GM12864 (cell line): ENCODE measurements at places on chromosomes 5 and 9.

- no peak for DNase-seq
Measured at GRCh38 chr9:126307322-126308061, 19.1 kb upstream of the MVB12B start.

DNA sequence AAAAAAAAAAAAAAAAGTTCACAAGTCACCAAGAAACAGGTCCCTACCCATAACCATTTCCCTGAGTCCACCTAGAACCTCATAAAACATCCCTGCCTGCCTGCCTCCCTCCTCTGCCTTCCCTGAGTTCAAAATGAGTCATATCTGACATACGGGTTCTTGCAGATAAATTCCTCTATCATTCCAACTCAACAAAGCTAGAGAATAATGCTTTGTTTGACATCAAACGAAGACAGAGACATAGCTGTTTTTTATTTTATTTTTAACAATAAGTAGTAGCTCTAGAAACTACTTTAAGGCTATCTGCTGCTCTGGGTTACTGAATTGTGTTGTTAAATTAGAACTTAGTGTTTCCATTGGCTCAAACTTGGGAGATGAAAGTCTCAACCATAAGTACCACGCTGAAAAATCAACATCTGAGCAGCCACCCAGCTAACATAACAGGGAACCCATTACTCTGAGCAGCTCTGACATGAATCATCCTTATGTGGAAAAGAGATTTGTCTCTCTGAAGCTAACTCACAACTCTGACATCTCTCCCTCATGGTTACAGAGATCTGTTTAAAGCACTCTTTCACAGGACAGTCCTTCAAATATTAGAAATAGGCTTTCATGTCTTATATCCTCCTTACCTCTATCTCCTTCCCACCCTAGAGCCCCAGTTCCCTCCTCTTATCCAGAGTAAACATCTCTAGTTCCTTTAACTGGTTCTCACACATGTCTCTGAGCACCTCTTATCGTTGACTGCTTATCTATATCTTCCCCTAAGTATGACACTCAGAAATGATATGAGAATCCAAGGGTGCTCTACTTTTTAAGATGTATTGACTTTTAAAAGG, 12.1 kb downstream of the TMEM245 start:
- DNase-seq: no peak

- DNase-seq: no peak
Measured at GRCh38 chr5:68873198-68873597, 220.6 kb upstream of the SLC30A5 start.

DNA sequence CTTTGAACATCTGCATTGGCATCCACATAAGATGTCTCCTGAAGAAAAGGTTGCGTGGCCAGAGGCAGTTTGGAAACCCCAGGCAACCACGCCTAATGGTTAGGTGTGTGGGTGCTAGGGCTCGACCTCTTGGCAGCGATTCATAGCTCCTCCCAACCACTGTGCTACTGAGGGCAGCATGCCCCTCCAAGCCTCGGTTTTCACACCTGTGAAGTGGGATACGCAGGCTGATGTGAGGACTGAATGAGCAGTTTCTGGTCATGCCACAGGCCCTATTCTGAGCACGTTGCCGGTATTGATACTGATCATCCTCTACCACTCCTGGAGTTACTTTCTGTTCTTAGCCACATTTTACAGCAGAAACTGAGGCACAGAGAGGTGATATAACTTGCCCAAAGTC, 19.1 kb downstream of the NDST1 start:
- no peak for DNase-seq

- DNase-seq: no peak
Measured at GRCh38 chr5:41637424-41637823, 127.0 kb upstream of the PLCXD3 start.
